ENCODE measurements at places on chromosomes 4 and X.

- no peak for DNase-seq
These were observed 114.9 kb downstream of the ZNF827 start for GRCh38 chr4:145823743-145824142.

DNA sequence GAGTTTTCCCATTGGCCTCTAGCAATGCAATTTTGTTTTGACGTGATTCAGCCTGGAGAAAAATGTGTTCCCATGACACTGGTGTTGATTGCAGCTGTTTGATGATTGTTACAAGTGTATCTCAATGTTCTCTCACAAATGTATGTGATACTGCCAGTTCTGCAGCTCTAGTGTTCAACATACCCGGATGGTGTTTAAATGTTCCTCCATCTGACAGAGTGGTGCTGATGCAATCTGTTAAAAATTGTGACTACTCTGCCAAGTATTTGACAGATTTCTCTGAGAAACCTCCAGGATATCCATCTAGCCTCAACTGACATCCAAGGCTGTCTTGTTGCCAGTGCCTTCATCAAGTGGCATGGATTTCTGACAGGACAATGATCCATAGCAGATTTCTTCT lies 657.2 kb upstream of the DIAPH2 start:
- no peak for DNase-seq

DNA sequence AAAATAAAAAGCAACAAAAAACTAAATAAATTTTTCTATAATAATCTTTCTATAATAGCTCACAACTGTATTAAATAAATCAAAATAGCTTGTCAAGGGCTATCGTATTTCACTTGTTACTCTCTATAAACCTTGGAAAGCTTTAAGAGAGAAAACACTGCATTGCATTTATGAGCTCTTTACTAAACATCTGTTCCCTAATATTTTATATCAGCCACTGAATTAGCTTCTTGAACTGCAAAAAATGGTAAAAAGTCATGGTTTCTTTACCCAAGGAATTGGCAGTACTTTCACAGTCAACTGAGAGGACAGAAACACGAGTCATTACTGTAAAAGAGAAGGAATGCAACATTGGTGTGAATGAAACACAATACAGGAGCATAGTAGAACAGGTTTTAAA lies 671.2 kb downstream of the PCDH18 start:
- no peak for DNase-seq

- no peak for DNase-seq
These were observed 90.4 kb upstream of the VCX3B start for GRCh38 chrX:8374041-8374825.

DNA sequence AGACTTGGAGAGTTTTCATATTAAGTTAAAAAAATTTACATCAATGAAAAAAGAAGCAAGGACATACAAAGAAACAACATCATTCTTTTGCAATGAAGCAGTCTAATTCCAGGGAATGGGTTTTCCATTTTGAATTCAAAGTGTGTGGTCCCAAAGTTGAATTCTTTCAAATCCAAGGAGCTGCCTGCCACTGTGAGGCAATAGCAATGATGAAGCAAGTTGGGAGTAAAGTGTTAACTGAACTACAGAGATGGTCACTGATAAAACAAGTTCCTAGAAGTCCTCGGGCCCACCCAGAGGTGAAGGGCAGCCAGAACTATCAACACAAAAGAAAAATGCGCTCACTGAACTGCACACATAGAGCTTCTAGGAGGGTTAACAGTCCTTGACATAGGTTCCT lies 115.9 kb downstream of the RAB28 start:
- no peak for DNase-seq

DNA sequence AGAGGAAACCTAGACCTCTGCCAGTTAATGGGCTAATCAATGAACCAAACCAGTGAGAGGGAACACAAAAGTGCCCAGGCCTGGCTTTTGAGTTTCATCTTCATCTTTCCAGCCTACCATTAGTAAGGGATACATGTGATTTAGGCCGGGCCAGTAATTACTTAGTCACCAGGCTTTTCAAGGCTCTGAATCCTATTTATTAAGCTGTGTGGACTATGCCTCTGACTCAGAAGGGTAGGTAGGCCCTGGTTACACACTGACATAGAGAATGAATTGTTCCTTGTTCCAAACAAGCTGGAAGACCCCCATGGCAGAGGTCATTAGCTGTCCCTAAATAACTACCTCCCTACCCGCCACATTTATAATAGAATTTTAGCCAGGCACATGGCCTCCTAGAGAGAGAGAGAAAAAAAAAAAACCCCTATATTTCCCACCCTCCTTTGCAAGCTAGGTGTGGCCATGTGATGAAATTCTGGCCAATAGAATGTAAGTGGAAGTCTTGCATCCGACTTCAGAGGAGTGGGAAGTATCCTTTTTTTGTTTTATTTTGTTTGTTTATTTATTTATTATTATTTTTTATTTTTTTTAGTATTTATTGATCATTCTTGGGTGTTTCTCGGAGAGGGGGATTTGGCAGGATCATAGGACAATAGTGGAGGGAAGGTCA lies 112.3 kb upstream of the BCOR start:
- no peak for DNase-seq

- no peak for DNase-seq
These were observed 49.0 kb downstream of the SYTL5 start for GRCh38 chrX:38055170-38055847.

GRCh38 chr4:76998251-76998901 lies 48.8 kb downstream of the SEPTIN11 start:
- DNase-seq: no peak

DNA sequence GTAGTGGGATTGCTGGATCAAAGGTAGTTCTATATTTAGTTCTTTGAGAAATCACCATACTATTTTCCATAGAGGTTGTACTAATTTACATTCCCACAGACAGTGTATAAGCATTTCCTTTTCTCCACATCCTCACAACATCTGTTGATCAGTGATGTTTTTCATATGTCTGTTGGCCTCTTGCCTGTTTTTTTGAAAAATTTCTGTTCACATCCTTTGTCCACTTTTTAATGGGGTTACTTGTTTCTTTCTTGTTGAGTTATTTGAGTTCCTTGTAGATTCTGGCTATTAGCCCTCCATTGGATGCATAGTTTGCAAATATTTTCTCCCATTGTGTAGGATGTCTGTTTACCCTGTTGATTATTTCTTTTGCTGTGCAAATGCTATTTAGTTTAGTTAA lies 72.6 kb downstream of the STOX2 start:
- DNase-seq: no peak

DNA sequence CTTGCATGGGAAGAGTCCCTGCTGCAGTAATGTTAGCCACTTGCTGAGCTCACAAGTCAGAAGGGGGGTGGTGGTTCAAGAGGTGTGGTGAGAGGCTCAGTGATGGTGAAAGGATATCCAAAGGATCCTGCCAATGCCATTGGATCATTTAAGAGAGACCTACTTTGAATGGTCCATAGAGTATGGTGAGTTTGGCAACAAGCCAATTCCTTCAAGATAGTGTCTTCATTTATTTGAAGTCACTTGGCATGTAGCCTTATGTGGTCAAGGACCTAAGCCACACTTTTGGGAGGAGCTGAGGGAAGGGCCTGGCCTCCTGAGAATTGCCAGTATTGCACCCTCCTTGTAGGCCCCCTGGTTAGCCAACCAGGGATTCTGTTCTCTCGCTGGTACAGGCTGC lies 87.9 kb downstream of the TSPAN7 start:
- no peak for DNase-seq

DNA sequence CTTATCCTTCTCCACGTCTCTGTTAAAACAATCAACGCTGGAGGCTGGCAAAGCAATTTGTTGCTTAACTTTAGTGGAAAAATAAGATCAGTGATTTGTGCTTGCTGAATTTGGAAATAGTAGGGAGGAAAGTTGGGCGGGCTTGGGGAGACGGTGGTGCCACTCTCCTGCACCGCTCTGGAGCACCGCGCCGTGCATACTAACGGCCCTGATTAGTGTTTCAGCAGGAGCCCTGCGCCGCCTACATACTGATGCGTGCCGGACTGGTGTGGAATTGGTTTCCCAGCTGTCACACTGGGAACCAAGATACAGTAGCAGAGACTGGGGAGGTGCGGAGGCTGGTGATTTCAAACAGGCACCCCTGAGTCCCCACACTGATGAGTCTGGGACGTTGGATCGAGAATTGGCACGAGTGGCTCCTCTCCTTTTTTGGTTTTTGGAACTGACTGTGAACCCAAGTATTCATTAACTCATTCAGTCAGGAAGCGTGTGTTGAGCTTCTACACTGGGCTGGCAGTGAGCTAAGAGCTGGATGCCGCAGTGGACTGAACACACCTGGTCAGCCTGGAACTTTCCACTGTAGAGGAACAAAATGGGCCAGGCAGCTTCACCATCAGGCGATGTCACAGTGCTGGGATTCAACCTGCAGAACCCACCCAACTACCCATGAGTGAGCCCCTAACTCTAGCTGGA lies 29.0 kb upstream of the PSAPL1 start:
- no peak for DNase-seq

DNA sequence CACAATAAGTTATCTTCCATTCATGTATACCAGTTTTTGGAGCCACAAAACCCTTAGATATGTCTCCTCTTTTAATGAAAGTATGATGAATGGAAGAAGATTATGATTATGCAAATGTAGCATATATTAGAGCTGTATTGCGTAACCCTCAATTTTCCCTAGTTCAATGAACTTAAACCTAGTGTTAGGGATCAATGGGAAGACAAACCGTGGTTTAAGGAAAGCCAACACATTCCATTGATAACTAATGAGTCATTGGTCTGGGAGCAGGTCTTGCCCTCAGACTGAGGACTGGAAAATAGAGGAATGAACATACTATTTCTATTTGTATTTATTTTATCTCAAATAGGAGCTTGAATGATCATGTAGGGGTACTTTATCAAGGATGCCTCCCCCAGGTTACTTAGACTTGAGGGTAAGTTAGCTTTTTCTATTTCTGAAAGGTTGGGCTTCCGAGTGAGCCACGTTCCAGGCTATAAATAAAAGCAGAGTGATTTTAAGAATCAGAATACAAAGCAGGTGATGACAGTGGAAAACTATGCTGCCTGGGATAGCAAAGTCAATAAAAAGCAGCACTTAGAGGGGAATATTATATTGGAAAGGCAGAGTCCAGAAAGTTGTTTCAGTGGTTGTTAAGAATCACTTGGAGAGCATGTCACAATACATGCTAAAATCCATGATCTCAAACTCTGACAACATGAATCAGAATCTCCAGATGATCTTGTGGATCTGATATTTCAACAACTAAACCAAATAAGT lies 356.0 kb downstream of the ADAM29 start:
- no peak for DNase-seq

DNA sequence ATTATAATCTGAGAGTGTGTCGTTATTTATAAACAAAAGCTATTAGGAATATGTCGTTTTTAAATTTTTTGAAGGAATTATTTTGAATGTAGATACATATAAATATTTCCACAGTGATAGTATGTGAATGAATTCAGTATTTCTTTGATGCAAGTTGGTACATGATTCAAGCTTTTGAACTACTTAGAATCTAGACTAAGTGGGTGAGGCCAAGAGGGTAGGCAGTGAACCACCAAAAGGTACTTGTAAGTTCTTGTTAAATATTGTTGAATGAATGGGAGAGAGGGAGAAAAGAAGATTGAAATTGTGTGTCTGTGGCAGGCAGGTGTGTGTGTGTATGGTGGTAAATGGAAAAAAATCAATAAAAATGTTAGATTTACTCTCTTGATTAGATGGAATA lies 69.6 kb downstream of the ARFIP1 start:
- DNase-seq: no peak

DNA sequence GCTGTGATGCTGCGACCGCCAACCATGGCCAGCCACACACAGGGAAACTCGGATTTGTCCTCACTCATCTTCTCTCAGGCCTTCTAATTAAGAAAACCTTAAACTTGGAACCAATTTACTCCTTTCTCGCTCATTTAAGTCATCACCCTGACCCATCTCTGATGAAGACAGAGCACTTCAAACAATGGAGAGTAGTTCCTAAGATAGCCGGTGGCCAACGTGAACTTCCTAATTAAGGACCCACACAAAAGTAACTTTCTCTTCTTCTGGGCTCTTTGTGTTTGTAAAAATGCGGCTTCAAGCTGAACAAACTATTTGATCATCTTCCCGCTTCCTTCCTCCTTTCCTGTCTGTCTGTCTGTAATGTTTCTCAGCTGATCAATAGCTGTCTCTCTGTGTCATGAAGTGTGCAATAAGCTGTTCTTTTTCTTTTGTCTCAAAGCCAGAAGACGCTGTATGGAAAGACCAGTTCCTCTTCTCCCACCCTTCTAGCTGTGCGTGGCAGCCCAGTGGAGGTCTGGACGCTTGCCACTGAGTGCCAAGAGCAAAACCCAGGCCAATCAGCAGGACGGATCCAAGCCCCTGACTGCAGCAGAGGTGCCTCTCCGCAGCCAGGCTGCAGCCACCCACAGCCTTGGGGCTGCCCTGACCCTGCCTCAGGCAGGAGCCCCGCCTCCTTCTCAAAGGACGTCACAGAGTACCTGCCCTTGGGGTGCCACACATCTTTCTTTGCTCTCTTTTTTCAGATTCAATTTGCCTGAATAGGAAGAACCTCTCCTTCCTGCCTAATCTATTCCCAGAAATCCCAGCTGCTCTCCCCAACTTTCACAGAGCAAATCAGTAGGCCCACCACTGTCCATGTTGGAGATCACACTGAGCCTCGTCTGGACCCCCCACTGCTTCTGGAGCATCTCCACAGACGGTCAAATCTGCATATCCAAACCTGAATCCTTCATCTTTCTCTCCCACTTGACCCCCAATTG lies 59.3 kb downstream of the MAML3 start:
- no peak for DNase-seq

GRCh38 chrX:24480400-24480865 lies 15.3 kb downstream of the PDK3 start:
- no peak for DNase-seq

DNA sequence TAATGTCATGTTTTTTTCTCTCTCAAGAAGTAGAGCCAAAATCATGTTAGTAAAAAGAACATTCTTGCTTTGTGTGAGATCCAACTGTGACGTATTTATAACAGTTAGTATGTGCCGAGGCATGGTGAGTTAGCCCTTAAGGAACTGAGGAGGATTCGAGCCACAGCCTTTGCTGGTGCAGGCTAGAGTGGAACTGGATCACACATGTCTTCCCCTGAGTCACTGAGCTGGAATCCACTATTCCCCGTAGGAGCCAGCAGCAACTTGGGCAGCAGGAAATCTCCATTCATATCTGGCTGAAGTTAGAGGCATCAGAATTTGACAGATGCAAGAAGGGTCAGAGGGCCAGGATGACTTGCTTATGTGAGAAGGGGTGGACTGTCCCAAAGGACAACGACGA lies 144.6 kb upstream of the KIT start:
- DNase-seq: no peak

GRCh38 chr4:83209419-83209818 lies 75.2 kb downstream of the COQ2 start:
- DNase-seq: no peak

GRCh38 chr4:151169223-151169622 lies 69.8 kb downstream of the RPS3A start:
- no peak for DNase-seq

Measured in NCI-H774 (cell line).